ENCODE measurements at places on chromosomes 6 and 20.
A peak's percentile ranks its signal among the peaks of the same experiment; 100 is the strongest.

- DNase-seq, result no peak
These were observed 15.7 kb downstream of the DCBLD1 start for GRCh38 chr6:117498159-117498558.

GRCh38 chr6:139198529-139199288 is 63.8 kb downstream of the HECA start:
- DNase-seq, result no peak

- DNase-seq, result no peak
These were observed 20.9 kb downstream of the COL9A3 start for GRCh38 chr20:62837790-62838127.

- DNase-seq, result no peak
These were observed 5.1 kb downstream of the HEY2 start for GRCh38 chr6:125754566-125754965.

- no peak for DNase-seq
These were observed 202.5 kb downstream of the PREX1 start for GRCh38 chr20:48625136-48625900.

DNA sequence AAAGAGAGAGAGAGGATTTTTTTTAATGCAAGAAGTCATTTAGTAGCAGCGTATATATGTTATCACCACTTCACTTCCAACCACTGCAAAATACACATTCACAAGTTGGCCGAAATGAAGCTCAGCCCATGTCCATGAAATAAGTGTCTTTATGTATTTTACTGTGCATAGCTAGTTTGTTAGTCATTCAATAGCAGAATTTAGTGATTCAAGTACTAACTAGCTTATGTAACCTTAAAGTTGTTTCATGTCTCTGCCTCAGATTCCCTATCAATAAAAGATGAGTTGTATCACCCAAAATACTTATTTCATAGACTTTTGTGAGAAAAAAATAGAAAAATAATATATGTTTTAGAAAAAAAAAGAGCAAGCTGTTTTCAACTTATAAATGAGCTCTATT is 153.7 kb upstream of the PRDM1 start:
- DNase-seq, result no peak

DNA sequence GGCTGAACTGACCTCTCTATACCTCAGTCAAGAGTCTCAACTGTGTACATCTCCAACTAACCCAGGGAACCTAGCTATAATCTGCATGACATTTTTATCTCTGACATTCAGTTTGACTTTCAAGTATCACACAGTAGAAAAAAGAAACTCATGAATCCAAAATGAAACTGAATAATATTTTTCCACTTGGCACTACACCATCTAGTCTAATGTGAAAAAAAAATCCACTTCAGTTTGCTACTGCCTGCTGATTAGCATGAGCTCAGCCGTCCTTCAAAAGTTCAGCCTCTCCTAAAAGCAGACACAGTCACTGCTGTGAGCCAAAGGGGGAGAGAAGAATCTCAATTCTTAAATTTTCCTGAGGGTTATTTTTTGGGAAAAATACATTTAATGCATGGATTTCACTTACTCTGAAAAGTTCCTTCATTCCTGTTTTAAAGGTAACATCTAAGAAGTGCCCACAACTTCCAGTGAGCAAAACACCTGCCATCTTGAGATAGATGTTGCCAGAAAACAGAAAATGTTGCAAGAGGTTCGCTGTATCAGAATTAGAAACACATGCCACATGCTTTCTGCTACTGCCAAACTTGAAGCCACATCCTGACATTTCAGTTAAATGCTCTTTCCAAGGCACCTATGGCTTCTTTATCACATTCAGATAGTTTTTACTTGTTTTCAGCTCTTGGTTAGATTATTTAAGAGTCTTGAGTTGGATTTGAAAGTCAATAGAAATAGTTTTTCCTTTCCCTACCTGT is 95.4 kb downstream of the MKKS start:
- no peak for DNase-seq

DNA sequence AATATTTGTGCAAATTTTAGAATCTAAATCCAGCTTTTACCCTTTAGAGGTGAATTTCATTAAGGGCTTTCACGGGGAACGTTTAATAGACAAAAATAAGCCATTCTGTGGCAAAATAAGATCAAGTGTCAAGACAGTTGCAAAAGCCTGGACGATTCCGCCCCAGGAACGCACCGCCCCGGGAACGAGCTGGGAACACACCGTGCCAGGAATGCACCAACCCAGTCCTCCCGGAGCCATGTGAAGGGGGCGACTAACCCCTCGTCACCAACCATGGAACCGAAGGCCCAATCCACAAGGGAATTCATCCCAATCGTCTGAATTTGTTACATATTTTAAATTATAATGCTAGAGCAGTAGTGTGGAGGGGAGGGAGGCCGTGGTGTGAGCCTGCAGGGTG is 20.8 kb upstream of the TCFL5 start:
- DNase-seq, result no peak

GRCh38 chr6:140018588-140018987 is 644.1 kb upstream of the CITED2 start:
- no peak for DNase-seq

DNA sequence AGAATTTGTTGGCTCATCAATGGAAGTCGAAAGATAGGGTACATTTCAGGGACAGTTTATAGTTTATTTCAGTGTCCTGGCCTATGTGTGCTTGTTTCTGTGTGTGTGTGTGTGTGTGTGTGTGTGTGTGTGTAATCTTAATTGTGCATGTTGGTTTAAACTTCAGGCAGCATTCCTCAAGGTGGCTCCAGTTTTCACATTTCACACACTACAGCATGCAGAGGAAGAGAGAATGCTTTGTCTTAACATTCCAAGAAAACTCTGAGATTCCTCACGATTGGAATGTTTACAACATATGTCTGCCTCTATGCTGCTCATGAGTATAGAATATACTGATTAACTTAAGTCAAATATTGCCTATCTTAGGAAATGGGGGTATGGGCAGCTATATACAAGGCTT is 332.6 kb upstream of the EPHA7 start:
- no peak for DNase-seq

DNA sequence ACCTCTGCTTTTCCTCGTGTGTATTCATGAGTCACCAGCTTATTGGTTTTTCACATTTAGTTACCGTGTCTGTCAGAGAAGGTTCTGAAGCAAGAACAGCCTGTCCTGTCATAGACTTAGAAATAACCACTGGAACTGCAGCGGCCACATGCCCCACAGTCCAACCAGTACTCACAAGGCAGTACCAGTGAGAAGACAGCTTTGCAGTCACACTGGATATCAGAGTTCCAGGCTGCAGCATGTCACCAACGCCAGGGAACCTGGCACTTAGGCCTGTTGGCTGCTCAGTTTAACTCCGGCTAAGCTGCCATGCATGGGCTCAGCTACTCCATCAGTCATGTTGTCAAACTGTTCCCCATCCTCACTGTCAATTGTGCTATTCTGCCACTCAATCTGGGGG is 40.1 kb downstream of the ADNP start:
- DNase-seq, result no peak

DNA sequence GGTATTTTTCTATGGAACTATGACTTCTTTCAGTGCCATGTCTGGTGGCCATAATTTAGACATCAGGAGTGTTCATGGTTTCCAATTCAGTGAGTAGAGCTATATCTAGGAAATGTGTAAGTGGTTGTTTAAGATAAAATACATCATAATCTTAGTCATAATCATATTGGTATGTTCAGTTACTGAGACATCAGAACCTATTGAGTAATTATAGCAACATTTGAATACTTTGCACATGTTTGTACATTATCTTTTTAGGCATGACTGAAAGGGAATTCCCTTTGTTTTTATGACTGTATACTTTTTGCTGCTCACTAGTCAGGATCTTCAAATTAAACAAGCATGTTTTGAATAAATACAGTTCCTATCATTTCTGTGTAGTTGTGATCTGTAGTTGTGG is 64.0 kb downstream of the STXBP5 start:
- DNase-seq, result no peak

DNA sequence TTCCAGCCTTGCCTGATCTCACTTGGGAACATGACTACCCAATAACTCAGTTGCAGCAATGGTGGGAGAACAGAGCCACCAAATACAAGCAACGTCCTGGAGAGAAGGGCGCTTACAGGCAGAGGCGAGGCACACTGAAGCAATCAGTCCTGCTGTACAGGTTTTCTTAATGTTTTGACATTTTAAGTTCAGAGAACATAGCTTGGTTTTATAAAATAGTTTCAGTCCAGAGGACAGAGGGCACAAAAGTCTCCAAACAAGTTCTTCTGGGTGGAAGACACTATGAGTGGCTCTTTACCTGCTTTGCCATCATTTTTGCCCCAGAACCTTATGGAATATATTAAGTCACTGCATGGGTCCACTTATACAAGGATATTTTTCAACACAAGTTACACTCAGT is 103.4 kb upstream of the KCNG1 start:
- DNase-seq, result no peak

DNA sequence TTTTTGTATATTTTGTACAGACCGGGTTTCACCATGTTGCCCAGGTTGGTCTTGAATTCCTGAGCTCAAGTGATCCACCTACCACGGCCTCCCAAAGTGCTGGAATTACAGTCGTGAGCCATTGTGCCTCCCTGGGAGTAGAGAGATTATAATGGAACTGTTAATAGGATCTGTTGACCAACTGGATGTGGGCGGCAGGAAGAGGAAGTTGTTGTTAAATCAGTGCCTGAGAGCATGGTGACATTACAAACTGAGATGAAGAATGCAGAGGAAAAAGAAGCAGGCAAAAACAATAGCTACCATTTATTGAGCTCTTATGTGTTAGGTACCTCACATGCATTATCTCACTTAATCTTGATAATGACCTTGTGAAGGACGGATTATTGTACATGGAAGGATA is 9.2 kb upstream of the L3MBTL3 start:
- DNase-seq, result no peak

DNA sequence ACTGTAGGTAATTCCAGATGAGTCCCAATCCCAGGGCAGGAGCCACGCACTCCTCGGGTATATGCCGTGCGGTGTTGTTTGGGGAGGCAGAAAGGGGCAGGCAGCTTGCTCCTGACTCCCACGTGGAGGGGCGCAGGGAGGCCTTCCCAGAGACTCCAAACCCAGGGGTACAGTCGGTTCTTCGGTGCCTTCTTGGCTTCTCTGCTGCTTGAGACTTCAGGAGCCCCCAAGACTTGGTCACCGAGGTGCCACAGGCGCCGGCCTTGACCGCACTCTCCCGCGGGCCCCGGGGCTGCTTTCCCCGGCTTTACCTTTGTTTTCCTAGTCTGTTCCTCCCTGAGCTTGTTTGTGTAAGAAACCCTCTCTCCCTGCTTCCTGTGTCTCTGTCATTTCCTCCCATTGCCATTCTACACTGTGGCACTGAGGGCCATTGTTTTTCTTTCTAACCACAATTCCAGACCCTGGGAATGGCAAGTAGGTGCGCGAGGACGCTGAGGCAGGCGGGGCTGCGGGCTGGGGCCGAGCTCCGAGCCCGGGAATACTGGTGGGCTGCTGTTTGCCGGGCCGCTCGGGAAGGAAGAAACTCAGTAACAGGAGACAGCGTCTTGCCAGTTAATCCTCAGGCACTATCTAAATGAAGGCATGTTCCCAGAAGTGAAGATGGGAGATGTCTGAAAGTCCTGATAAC is 215.6 kb upstream of the HEY2 start:
- DNase-seq, result no peak

DNA sequence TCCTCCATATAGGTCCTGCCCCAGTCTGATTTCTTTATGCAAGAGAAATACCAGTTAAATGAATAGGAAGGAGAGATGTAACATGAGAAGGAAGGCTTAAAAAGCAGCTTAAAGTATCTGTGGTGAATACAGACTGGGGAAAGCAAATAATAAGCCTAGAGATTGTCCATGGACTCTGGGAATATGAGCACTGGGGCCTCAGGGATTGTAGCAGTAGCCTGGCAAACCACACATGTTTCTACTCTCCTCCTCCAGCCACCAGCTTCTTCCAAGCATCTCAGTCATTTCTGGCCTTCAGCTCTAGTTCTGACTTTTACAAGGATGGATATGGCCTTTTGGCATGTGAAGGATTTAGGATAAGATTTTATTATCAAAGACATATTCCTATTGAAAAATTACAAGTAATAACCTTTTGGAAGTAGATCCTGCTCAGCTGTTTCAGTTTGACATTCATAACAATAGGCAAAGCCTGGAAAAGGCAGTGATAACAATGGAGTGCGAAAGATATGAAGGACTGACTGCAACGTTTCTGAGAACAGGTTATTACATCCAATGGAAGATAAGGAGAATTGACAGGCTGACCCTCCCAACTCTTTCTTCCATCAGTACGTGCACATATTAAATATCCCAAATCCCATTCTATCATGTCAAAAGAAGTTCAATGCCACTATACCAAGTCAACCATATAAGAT is 41.6 kb downstream of the CYP39A1 start:
- no peak for DNase-seq

- DNase-seq, result no peak
These were observed 31.9 kb upstream of the ZNF831 start for GRCh38 chr20:59131551-59132285.

GRCh38 chr6:44034391-44034861 is 92.8 kb downstream of the MRPL14 start:
- DNase-seq, result no peak

DNA sequence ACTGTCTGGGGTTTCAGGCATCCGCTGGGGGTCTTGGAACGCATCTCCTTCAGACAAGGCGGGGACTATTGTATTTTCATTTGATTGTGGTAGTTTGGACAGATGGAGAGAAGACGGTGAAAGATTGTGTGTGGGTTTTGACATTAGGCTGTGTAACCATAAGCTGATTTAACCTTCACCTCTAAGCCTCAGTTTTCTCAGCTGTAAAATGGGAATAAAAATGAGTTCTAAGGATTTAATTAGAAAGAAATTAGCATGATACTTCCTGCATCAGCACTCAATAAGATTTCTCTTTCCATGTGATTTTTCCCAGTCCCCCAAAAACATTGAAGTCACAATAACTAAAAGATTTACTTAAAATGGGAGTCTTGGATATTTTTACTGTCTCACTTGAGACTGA is 78.1 kb downstream of the CBFA2T2 start:
- no peak for DNase-seq

GRCh38 chr6:149273318-149273717 is 44.2 kb upstream of the TAB2 start:
- no peak for DNase-seq

- peak; percentile 61 for DNase-seq
These were observed 171.4 kb upstream of the ZNF337 start for GRCh38 chr20:25867776-25868649.

DNA sequence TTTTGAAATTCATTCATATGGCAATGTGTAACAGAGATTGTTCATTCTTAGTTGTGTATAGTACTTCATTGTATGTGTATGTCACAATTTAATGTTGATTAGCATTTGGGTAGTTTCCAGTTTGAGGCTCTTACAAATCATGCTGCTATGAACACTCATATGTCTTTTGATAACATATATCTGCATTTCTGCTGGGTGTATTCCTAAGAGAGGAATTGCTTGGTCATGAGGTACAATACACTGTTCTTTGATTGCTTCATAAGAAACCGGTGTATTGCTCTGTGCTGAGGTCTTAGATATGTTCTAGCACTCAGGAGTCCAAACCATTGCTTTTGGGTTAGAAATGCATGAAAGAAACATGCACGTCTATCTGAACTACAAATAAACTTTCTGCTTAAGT is 492.9 kb upstream of the JAG1 start:
- DNase-seq, result no peak

All from activated CD4-positive, alpha-beta T cell treated with anti-CD3 and anti-CD28 coated beads, Interleukin-2, amount 50 U/mL, for 1 hour (primary cell).